ENCODE measurements at places on chromosomes 12 and 14.

- DNase-seq = no peak
Measured at GRCh38 chr12:121975021-121975420, 46.7 kb upstream of the BCL7A start.

DNA sequence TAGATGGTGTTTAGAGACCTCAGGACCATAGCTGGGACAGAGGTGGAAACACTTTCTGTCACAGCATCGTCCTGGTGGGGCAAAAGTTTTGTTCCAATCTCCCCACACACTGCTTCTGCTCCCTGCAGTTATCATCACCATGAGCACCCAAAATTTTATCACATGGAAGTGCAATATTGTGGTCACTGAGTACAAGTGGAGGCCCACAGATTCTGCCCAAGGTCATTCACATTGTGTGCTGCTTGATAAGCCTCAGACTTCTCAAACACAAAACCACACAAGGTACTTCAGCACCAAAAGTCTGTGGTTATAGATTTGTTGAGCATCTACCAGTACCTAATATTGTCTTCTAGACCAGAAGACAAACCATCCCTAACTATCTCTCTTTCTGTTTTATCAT, 554 bp upstream of the KRT77 start:
- DNase-seq = no peak

GRCh38 chr12:115946867-115947695, 330.4 kb downstream of the MED13L start:
- DNase-seq = no peak

DNA sequence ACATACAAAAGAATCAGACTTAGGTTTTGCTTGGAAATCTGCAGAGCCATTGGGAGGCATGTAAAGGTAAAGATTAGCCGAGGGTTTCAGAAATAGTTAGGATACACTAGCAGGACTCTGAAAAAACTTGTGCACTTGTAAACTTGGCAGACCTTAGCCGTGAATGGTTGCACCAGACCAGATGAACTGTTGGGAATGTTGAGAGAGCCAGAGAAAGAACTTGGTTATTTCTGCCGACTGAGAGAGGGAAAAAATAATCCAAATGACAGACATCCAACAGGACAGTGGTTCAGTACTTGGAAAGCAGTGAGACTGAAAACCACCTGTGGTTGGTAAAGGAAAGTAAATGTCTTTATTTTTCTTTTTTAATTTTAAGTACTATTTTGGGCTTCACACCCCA, 222.5 kb upstream of the DDHD1 start:
- DNase-seq = no peak

DNA sequence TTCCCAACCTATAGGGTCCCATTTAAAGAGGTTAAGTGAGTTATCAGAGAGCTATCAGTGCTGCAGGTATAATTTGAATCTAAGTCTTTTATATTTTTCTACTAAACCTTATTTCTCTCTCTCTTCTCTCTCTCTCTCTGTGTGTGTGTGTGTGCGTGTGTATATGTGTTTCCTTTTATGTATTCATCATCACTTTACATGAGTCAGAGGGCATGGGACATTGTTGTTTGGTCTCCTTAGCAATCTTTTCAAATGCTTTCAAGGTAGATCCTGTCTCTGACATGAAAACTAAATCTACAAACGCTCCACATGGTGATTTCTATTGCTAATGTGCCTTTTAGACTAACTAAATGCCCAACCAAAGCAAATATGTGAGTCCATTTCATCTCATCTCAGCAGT, 459.7 kb downstream of the BTG1 start:
- no peak for DNase-seq

- DNase-seq = no peak
Measured at GRCh38 chr12:122590990-122591389, 63.9 kb downstream of the KNTC1 start.

GRCh38 chr12:57795354-57795753, 12.8 kb downstream of the TSFM start:
- no peak for DNase-seq
